ENCODE measurements at places on chromosomes 1 and 21.

DNA sequence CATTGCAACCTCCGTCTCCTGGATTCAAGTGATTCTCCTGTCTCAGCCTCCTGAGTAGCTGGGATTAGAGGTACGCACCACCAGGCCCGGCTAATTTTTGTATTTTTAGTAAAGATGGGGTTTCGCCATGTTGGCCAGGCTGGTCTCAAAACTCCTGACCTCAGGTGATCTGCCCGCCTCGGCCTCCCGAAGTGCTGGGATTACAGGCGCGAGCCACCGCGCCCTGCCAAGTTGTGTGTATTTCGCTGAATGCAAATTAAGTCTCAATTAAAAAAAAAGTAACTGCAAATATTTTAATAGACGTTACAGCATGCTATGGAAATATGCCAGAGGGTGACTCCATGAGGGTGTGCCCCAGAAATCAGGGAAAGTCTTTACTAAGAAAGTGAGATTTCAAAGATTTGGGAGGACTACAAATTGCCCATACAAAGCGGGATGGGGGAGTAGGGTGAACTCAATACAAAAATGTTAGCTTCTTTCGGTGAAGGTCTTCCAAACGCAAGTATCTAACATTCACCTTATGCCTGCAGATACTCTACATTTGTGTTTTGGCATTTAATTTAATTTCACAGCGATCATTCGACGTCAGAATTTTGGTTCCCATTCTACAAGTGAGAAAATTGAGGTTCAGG lies 85.6 kb downstream of the NKAIN1 start:
- DNase-seq = no peak

- no peak for DNase-seq
These were observed 241.0 kb upstream of the NFIA start for GRCh38 chr1:60841116-60842046.

GRCh38 chr1:211182746-211183145 lies 48.8 kb upstream of the KCNH1 start:
- DNase-seq = no peak

DNA sequence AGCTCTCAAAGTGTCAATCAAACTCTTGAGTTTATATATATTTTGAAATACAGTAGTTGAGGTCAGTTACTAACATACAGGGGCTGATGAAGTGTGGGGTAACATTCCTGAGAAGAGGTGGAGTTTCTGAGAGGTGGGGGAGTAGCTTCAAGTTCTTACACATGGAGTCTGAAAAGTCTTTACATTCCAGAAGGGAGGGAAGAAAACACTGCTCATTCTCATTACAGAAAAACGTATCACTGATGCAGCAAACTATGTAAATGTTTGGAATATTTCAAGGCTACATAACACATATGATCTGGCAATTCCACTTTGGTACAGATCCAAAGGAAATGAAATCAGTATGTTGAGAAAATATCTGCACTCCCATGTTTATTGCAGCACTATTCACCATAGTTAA lies 1065.8 kb upstream of the B3GALT2 start:
- no peak for DNase-seq

- peak; percentile 31 for DNase-seq
These were observed 215.5 kb downstream of the KCNJ6 start for GRCh38 chr21:37700641-37701202.

DNA sequence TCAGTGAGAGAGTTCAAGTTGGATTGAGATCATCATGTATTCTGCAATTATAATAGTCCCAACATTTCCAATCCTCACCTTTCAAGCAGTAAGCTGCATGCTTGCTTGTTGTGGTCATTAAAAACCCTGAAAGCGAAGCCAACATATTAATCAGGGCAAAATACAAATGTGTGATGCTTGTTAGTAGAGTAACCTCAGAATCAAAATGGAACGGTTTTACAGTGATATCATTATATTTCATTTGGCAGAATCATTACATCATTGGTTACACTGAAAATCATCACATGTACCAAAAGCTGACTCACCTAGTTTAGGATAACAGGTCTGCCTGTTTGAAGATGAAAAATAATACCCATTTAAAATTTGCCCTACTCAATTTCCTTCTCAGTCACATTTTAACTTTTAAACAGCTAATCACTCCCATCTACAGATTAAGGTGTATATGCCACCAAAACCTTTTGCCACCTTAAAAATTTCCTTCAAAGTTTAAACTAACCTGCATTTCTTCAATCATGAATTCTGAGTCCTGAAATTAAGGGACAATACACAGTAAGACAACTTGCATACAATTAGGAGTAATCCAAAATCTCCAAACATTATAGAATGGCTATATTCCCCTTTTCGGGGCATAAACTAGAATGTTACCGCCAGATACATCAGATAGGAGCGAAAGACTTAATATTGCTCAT lies 3.5 kb downstream of the GAS5 start:
- no peak for DNase-seq

GRCh38 chr1:7942214-7942921 lies 1.7 kb upstream of the TNFRSF9 start:
- DNase-seq = no peak

GRCh38 chr1:24952413-24952841 lies 22.4 kb upstream of the RUNX3 start:
- no peak for DNase-seq

DNA sequence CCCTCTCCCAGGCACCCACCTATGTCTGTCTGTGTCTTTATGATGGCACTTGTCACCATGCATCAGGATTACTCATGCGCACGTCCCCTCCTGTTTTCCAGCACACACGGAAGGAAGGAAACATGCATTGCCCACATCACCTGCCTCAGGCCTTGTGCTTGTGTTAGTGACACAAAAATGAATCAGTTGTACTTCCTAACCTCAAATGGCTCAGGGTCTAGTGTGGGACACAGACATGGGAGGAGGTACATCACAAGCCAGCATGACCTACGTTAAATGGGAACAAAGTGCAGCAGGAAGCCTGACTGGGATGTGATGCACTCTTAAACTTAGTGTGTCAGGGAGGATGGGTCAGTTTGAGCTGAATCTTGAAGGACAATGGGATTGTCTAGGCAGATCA lies 126.7 kb downstream of the TRABD2B start:
- no peak for DNase-seq

DNA sequence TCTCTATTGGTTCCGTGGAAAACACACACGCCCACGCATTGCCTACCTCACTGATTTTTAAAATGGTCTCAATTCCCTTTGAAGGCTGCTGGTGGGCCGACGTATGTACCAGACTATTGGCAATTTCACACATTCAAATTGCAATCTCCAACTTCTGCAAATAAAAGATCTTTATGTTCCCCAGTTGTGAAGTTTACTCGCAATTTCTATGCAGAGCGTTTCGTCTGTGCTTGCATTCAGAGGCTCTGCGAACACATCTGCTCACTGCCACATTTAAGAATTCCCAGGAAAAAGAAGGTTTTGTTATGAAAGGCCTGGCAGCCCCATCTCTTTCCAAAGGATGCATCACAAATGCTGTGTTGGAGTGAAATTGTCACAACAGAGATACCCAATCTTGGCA lies 288.0 kb upstream of the KAZN start:
- DNase-seq = no peak

- no peak for DNase-seq
These were observed 1412.9 kb downstream of the PLA2G4A start for GRCh38 chr1:188241629-188242028.

- no peak for DNase-seq
These were observed 570 bp upstream of the NEK7 start for GRCh38 chr1:198156111-198156744.

- no peak for DNase-seq
These were observed 45.0 kb upstream of the ADARB1 start for GRCh38 chr21:45029298-45029947.

GRCh38 chr1:153515504-153516394 lies 20.0 kb downstream of the S100A6 start:
- no peak for DNase-seq

DNA sequence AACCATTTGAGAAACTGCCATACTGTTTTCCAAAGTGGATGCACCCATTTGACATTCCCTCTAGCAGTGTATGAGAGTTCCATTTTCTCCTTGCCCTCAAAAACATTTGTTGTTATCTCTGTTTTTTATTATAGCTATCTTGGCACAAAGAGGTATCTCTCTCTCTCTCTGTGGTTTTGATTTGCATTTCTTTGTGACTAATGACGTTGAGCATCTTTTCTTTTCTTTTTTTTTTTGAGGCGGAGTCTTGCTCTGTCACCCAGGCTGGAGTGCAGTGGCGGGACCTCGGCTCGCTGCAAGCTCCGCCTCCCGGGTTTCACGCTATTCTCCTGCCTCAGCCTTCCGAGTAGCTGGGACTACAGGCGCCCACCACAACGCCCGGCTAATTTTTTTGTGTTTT lies 17.4 kb upstream of the ZMYM6 start:
- no peak for DNase-seq

- no peak for DNase-seq
These were observed 48.1 kb downstream of the NFIA start for GRCh38 chr1:61130338-61131000.

DNA sequence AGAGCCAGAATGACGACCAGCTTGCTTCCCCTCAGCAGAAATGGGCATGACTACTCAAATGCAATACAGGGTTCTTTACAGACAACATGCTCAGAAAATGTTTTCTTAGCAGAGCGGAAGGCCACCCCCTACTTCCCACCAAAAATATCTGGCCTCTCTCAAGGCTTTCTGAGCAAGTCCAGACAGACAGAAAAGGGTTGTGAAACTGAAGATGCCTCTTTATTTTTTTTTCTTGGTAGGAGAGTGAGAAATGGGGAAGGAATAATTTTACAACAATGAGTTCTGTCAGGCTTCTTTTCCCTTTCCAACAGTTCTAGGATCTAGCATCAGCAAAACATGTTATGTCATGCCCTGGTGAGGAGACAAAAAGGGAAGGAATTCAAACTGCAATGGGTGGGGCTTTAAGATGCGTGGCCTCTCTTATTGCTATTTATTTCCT lies 172.0 kb upstream of the CAMK1G start:
- DNase-seq = no peak

GRCh38 chr1:194060481-194060880 lies 874.1 kb upstream of the B3GALT2 start:
- DNase-seq = no peak

DNA sequence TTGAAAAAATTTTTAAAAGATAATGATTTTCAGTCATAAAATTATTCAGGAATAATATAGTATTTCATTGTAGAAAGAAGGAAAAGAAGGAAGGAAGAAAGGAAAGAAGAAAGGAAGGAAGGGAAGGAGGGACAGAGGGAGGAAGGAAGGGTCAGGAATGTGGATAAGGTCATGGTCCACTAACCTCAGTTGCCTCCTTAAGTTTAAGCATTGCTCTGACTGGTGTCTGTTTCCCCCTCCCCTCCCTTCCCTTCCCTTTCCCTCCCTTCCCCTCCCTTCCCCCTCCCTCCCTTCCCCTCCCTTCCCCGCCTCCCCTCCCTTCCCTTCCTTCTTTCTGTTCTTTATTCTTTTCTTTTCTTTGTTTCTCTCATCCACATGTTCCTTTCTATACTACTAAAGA lies 95.7 kb downstream of the PLPPR5 start:
- DNase-seq = no peak

DNA sequence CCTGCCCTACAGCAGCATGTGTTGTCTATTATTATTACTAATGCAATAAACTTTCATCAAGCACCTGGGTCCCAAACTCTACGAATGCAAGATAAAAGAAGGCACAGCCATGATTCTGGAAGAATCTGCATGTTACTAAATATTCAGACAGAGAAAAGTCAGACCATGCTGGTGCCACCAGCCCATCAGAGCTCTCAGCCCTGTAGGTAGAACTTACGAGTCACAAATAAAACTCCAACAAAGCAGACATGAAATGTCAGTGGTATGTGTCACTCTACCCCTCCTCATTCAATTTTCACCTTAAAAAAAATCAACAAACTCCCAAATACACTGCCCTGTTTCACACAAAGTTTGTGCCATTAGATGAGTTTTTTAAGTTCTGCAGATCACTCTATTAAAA lies 62.4 kb upstream of the TIAM1 start:
- DNase-seq = no peak

- no peak for DNase-seq
These were observed 38.0 kb downstream of the PCNT start for GRCh38 chr21:46361935-46362334.

DNA sequence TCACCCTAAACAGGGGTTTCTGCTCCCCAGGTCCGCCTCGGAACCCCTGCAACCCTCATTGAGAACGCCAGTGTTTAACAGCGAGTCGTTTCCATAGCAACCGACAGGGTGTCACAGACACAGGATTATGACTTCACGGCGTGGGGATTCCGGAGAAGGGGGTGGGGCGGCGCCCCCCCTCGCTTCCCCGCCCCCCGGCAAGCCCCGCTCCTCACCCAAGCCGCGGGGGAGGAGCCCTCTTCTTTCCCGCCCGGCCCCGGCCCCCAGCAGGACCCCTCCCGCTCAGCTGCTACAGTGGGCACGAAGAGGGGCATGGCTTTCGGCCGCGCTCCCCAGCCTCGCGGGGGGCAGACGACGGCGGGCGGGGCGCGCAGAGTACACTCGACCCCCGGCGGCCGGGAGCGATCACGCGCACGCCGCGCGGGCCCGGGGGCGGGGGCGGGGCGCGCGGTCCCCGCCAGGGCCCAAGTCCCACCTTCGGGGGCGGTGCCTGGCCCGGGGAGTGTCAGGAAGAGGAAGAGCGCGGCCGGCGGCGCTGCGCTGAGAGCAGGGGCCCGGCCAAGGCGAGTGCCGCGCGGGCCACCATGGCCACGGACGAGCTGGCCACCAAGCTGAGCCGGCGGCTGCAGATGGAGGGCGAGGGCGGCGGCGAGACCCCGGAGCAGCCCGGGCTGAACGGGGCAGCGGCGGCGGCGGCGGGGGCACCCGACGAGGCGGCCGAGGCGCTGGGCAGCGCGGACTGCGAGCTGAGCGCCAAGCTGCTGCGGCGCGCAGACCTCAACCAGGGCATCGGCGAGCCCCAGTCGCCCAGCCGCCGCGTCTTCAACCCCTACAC lies at the start of gene EFHD2:
EFHD2 (plus strand) TSS at position 501 of the 835 bp plus-strand sequence; CDS start at position 585, 84 bp downstream.
- DNase-seq = peak; percentile 2

GRCh38 chr1:162696286-162696862 lies 64.1 kb downstream of the DDR2 start:
- peak; percentile 73 for DNase-seq

- no peak for DNase-seq
These were observed 53.6 kb upstream of the DIRAS3 start for GRCh38 chr1:68103884-68104554.

GRCh38 chr1:19811206-19811851 lies 3.8 kb downstream of the RNF186 start:
- no peak for DNase-seq
